Transverse colon (tissue), 4 donors: ENCODE measurements at places on chromosomes 12 and 14.

DNA sequence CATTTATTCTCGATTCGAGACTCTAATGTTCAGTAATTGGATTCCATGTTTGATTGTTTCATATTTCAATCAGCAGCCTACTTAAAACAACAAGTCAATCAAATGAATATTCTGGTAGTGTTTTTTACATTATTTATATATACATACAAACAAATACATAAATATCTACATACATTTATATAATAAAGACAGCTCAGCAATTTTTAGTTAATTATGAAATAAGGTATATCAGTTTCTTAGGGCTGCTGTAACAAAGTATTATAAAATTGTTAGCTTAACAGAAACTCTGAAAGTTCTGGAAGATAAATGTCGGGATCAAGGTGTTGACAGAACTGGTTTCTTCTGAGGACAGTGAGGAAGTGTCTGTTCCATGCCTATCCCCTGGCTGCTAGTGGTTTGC, 105.9 kb downstream of the MGST1 start:
- DNase-seq, result no peak

GRCh38 chr12:20364501-20364900, 3.8 kb upstream of the PDE3A start:
- DNase-seq, result no peak

DNA sequence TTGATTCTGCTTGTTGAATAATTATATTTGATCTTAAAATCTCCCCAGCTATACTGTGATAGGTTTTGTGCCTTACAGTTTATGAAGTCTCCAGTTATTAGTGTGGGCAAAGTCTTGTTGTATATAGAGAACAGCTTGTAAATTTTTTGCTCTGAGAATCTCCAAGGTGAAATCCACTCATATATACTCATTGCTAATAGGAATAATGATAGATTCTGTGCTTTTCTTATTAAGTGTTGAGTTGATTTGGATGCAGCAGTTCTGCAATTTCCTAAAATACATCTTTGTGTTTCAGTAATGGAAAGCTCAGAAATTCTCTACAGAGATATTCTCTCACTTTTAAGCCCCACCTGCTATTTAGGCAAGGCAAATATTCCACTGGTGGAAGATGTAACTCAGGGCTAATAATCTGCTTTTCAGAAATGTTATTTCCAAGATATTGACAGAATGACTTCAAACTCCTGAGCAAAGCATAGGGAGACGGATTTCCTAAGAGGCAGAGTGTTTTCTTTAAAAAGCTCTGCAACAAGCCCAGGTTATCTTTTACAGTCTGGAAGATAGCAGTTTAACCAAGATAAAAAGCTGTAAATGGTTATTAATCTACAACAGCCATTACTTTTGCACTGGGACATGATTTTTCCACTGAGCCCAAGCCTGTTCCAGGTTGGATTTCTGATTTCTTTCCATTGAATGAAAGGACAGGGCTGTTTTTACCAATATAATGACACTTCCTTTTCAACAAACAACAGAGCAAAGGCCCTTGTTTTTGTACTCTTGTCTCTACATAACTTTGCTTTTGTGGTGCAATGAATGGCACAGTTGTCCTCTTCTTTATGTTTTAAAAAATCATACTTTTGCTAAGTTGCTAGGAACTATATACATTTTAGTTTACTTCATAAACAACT, 239.9 kb upstream of the ATP2B1 start:
- no peak for DNase-seq

GRCh38 chr12:44972746-44973421, 78.0 kb downstream of the DBX2 start:
- DNase-seq, result no peak

- DNase-seq, result no peak
Measured at GRCh38 chr14:55383541-55384140, 28.0 kb downstream of the ATG14 start.

- no peak for DNase-seq
Measured at GRCh38 chr12:75959506-75959905, 72.1 kb downstream of the PHLDA1 start.

GRCh38 chr12:67909091-67909531, 80.1 kb upstream of the IFNG-AS1 start:
- no peak for DNase-seq

GRCh38 chr14:42277840-42278239, 671.2 kb downstream of the LRFN5 start:
- no peak for DNase-seq

- no peak for DNase-seq
Measured at GRCh38 chr12:107472308-107472707, 213.3 kb upstream of the PWP1 start.
